ENCODE measurements at places on chromosomes 3 and 15. TPM values are rescaled to one million over a fixed set of nuclear protein-coding genes. Genes with fewer than 3 reads are reported as not detected.

CYP19A1 gene
- total RNA-seq: not detected

ATP8B4 gene
- 75.1 TPM for total RNA-seq

DNA sequence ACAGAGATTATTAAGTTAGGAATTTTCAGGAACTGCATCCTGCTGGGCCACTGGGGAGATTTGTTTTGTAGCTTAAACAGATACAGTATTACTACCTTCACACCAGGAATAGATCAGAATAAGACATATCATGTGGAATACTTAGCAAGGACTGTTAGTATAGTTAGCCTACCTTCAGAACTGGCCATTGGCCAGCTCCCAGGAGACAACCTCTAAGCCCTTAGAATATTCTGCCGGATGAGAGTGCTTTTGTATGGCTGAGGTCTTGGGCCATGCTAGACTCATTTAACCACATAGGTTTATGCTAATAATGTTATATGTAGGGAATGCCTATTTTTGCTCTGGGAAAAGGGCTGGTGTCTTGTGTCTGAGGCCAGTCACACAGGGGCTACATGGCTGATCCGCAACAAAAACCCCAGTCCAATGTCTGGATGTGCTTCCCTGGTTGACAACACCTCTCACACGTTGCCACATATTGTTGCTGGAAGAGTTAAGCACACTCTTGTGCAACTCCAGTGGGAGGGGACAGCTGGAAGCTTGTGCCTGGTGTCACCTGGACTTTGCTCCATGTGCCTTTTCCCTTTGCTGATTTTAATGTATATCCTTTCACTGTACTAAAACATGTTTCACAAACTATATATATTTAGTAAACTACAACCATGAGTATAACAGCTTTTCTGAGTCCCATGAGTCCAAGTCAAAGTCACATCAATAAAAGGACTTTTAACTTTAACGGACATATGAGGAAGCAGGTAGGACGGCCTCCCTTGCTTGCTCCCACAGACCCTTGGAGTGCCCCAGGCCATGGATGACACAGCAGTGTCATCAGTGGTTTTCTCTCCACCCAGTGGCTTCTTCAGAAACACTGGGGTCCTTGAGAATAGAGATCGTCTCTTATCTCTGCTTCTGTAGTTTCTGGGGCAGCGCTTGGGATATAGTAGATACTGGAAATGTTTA, 118.0 kb upstream of the C3orf80 start:
- no peak for DNase-seq
- H3K27me3 ChIP-seq: no peaks in the 10 kb centered on the region
- H3K27ac ChIP-seq: no peak overlapping the region
- no peak overlapping the region for H3K4me3 ChIP-seq
- no peaks in the 10 kb centered on the region for H3K36me3 ChIP-seq

DNA sequence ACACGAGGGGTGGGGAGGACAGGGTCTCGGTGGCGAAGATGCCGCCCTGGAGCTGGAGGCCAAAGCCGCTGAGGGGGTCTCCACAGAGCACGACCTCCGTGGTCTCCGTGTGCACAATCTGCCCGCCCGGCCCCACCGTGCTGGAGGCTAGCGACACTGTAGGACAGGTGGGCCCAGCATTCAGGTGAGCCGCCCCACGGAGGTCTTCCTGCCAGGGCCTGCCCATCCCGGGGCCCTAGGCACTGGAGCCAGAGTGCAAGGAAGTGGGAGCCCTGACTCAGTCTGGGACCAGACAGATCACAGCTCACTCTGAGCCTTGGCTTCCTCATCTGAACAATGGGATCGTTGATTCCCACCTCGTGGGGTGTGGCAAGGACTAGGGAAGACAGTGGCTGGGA, 25.8 kb downstream of the GRIP2 start:
- H3K27me3 ChIP-seq: no peaks in the 10 kb centered on the region
- no peak for DNase-seq
- no peaks in the 10 kb centered on the region for H3K4me1 ChIP-seq
- no peak overlapping the region for H3K27ac ChIP-seq
- no peaks in the 10 kb centered on the region for H3K36me3 ChIP-seq

- no peaks in the 10 kb centered on the region for H3K36me3 ChIP-seq
- H3K27ac ChIP-seq: no peak overlapping the region
- no peaks in the 10 kb centered on the region for H3K4me1 ChIP-seq
- no peaks in the 10 kb centered on the region for H3K27me3 ChIP-seq
These were observed 34.7 kb upstream of the MRPS22 start for GRCh38 chr3:139309061-139309591.

Measured in natural killer cell (primary cell).